Midbrain (tissue), 1 donor: ENCODE measurements at places on chromosomes 16 and 17.

- no peak for DNase-seq
These were observed 6.4 kb downstream of the CCDC137 start for GRCh38 chr17:81672954-81673353.

- no peak for DNase-seq
These were observed 459.8 kb downstream of the PMP22 start for GRCh38 chr17:14805348-14805747.

DNA sequence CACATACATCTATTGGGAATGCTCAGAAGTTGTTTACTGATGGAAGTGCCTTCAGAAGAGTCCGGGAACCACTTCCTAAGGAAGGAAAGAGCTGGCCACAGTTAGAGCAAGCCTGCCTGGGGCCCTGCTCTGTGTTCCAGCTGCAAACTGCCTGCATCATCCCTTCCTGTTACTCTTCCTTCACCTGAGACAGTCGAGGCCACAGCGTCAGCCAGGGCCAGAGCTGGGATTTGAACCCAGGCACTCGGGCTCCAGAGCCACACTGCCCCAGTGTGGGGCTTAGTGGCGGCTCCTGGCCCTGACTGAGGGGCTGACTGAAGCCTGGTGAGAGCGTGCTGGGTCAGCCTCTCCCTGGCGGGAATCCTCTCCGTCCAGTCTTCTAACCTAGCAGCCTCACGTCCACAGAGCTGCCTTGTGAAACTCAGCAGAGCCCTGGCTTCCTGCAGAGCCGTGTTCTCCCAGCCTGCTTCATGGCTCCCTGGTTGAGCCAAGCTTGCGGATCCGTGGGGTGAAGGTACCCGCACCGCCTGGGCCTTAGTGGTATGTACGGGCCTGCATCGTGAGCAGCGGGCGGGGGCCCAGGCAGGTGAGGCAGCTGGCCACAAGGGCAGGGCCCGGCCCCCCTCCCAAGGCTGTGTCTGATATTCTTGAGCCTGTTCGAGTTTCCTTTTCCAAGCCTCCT, 4.6 kb upstream of the C17orf99 start:
- no peak for DNase-seq

- no peak for DNase-seq
These were observed 4.7 kb upstream of the CHD3 start for GRCh38 chr17:7883781-7884386.

DNA sequence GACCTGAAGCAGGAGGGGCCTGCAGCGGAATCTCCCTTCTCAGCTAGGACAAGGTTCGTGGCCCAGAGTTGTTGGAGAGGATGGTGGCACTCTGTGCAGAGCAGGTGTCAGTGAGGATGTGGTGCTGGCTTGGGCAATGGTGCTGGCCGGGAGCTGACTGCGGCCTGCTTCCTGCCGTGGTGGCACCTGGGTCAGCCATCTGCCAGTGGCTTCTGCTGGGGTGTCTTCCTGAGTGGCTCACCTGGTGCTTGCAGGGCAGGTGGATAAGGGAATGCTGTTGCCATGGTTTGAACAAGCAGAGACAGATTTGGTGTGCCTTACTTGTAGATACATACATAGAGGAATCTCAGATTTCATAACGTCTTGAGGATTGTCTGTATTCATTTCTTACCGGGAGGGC, 69.6 kb downstream of the SEC14L1 start:
- DNase-seq = no peak
